HFFc6 (cell line): ENCODE measurements at places on chromosomes 1 and 21.

DNA sequence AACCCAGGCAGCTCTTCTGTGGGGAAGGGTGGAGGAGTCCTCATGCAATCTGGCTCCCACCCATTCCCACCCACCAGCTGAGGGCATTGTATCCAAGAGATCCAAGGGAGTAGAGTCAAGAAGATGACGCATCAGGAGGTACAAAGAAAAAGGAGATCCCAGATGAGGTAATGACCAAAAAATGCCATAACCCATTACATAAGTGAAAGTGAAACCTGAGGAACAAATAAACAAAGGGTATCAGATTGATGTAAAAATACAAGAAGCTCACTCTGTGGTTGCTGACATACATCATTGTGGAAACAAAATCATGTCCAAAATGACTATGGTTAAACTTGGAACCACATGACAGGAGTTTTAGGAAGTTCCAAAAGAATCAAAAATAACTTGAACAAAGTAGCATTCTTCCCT lies 42.5 kb downstream of the CCN1 start:
- peak; percentile 50 for DNase-seq
- peaks cover 42% of the 10 kb centered on the region for H3K4me1 ChIP-seq
- peak overlapping the region; percentile 54; the same call in 1 of the 2 replicates for H3K4me3 ChIP-seq
- peaks cover 65% of the 10 kb centered on the region for H3K36me3 ChIP-seq
- peak overlapping the region; percentile 64 for H3K27ac ChIP-seq

GRCh38 chr1:2209400-2210083 lies 15.0 kb upstream of the FAAP20 start:
- H3K4me1 ChIP-seq = peaks cover 34% of the 10 kb centered on the region
- no peaks in the 10 kb centered on the region for H3K27me3 ChIP-seq
- H3K4me3 ChIP-seq = no peak overlapping the region
- no peaks in the 10 kb centered on the region for H3K36me3 ChIP-seq
- no peak for DNase-seq

- DNase-seq = no peak
- H3K4me3 ChIP-seq = no peak overlapping the region; the same call in 1 of the 2 replicates
- H3K36me3 ChIP-seq = peaks cover 27% of the 10 kb centered on the region
- peaks cover 13% of the 10 kb centered on the region; the same call in 1 of the 2 replicates for H3K4me1 ChIP-seq
These were observed 13.1 kb upstream of the BMP8A start for GRCh38 chr1:39478126-39478915.

GRCh38 chr1:6088956-6089355 lies 43.3 kb downstream of the KCNAB2 start:
- no peak overlapping the region for H3K27ac ChIP-seq
- DNase-seq = no peak
- H3K27me3 ChIP-seq = peaks cover 8% of the 10 kb centered on the region
- H3K4me3 ChIP-seq = no peak overlapping the region

DNA sequence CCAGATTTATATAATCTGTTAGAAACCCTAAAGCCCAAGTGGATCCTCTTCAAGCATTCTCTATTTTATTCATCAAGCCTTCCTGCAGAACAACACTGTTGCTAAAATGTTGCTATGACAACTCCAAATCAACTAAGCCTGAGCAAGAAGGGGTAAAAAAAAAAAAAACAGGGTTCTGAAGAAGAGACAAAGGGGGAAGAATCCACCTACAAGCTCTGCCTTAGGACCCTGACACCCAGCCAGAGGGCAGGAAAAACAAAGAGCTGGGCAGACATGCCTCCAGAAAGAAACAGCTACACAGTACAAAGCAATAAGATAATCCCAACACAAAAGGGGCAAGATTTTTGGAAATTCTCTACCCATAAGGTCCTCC lies 1.3 kb downstream of the USF1 start:
- DNase-seq = peak; percentile 32
- H3K27me3 ChIP-seq = peaks cover 10% of the 10 kb centered on the region
- H3K4me3 ChIP-seq = peak overlapping the region; percentile 92

DNA sequence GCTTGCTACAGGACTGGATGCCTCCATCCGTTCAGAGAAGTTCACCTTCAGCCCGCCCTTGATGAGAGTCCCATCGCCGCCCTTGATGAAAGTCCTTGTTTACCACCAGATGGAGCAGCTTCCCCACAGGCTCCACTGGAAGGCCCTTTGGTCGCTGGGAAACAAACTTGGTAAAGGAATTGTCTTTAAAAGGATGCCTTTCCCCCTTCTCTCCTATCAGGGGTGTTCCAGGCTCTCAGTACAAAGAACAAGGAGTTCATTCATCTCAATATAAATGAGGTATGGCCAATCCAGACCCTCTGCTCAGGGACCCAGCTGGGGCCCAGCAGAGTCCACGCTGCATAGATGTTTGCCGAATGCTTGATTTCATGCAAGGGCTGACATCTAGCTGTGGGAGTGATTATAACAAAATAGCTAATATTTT lies 50.8 kb downstream of the CAPN9 start:
- no peaks in the 10 kb centered on the region for H3K4me1 ChIP-seq
- H3K36me3 ChIP-seq = no peaks in the 10 kb centered on the region
- H3K27me3 ChIP-seq = peaks cover 8% of the 10 kb centered on the region
- no peak overlapping the region for H3K27ac ChIP-seq
- no peak overlapping the region; the same call in 1 of the 2 replicates for H3K4me3 ChIP-seq
- DNase-seq = peak; percentile 68

GRCh38 chr1:41101950-41102607 lies 80.6 kb upstream of the SLFNL1 start:
- H3K4me3 ChIP-seq = no peak overlapping the region
- DNase-seq = peak; percentile 93
- H3K27ac ChIP-seq = peak overlapping the region; percentile 36
- H3K36me3 ChIP-seq = peaks cover 4% of the 10 kb centered on the region; the same call in 1 of the 2 replicates

DNA sequence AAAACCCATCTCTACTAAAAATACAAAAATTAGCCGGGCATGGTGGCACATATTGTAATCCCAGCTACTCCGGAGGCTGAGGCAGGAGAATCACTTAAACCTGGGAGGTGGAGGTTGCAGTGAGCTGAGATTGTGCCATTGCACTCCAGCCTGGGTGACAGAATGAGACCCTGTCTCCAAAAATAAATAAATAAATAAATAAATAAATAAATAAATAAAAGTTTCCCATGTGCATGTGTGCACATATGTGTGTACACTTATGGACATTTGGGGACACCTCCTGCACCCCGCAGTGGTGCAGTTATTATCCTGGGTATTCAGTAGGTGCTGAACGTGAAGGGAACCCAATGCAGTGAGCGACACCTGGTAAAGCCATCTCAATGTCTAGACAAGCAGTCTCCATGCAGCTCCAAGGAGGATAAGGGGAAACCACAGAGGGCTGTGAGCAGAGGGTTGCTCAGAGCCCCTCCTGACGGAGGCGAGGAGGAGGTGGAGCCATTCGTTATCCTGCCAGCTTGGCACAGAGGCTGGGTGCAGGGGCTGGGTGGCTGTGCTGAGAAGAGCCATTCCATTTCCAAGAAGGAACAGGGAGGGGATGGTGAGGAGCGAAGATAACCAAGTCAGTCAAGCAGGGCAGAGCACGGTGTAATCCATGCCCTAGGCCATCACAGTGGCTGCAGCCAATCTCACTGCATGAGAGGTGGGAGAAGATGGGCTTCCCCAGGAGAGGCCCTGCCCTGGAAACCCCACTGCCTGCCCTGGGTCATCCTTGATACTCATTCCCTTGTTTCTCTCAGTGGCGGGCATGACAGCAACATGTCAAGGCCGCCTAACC lies 25.6 kb downstream of the UBIAD1 start:
- H3K27me3 ChIP-seq = peaks cover 4% of the 10 kb centered on the region; the same call in 1 of the 2 replicates
- H3K27ac ChIP-seq = no peak overlapping the region
- DNase-seq = no peak
- no peak overlapping the region for H3K4me3 ChIP-seq
- peaks cover 7% of the 10 kb centered on the region; the same call in 1 of the 2 replicates for H3K36me3 ChIP-seq
